K562 (cell line): ENCODE measurements at places on chromosomes 1 and 21. TPM values are rescaled to one million over a fixed set of nuclear protein-coding genes. Genes with fewer than 3 reads are reported as not detected.

Gene ANKRD13C
- polyA plus RNA-seq, result 10.3 and 11.9 TPM in 2 replicates

- DNase-seq, result no peak
Measured at GRCh38 chr1:228045871-228046270, 36.6 kb upstream of the ARF1 start.

GRCh38 chr1:61539720-61540462, 185.1 kb downstream of the TM2D1 start:
- no peak for DNase-seq

DNA sequence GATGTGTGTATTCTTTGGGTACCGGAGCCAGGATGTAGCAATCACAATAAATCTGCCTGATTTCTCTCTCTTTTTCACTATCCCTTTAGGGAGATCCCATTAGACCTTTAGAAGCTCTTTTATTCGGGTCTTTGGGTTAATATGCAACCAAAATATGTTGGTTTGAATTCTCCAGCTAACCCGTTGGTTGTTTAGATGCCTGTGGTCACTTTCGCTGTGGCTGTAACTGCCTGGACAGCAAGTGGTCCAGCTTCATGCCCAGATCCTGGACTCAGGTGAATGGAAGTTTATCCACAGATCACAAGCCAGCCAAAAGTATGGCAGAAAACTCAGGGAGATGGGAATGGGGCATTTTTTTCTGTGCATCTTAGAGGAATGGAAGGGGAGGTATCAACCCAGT, 12.3 kb downstream of the KAZN start:
- no peak for DNase-seq

DNA sequence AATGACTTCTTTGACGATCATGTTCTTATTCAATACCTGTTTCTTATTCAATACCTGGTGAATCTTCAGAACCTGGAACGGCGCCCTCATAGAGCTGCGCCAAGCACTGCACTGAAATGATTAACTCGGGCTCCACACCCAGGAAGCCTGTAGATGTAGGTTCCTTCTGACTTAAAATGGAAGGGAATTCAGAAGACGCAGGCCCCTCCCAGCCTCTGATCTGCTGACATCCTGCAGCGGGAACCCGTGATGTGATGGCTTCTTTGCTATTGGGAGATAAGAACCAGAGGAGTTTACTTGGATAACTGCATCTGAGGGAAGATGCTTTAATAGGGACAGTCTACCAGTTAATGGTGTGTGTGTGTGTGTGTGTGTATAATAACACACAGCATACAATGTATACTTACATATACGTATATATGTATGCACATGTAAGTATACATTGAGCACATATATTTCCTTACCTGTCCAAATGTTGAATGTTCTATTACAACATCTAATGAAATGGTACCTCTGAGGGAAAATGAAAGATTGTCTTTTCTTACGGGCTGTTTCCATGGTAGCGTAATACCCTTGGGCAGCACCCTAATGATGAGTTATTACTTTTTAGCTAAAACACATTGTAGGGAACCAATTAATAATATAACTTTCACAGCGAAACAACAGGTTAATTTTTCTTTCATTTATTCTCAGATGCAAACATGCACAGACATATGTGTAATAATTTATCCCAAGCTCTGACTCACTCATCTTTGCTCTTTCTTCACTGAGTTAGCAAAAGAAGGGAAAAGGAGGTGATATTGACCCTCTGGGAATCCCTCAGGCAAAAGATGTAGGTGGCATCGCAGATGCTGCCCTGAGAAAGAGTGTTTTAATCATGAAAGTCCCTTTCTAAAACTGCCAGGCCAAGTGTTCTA, 379.8 kb downstream of the SIPA1L2 start:
- DNase-seq, result no peak

DNA sequence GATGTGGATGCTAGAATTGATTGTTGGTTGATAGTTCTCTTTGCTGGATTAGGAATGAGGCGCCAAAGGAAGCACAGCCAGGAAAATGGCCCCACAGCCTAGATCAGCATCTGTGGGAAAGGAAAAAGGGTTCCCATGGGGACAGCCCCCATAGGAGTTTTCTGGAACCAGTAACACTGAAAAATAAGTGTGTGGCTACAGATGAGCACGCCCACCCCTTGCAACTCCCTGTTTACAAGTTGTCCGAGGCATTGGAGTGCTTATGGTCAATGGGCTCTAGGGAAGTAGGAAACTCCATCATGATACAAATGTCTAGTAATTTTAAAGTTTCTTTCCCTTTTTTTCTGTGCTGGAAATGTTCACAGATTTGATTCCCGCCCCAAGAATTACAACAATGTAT, 23.8 kb upstream of the UBE2U start:
- DNase-seq, result no peak

Gene FCGR1A
- polyA plus RNA-seq, result 0.20 and 0.46 TPM in 2 replicates
